ENCODE measurements at places on chromosomes 2 and 18.

GRCh38 chr2:48088994-48089393, 182.7 kb upstream of the FBXO11 start:
- no peaks in the 10 kb centered on the region for H3K27me3 ChIP-seq
- no peaks in the 10 kb centered on the region for H3K36me3 ChIP-seq
- H3K4me3 ChIP-seq = no peak overlapping the region
- no peak overlapping the region for H3K27ac ChIP-seq

GRCh38 chr2:229164545-229165249, 106.4 kb downstream of the PID1 start:
- H3K4me3 ChIP-seq = no peak overlapping the region
- no peak for DNase-seq
- H3K36me3 ChIP-seq = no peaks in the 10 kb centered on the region
- H3K4me1 ChIP-seq = no peaks in the 10 kb centered on the region
- no peak overlapping the region for H3K27ac ChIP-seq
- no peaks in the 10 kb centered on the region for H3K27me3 ChIP-seq

- H3K27ac ChIP-seq = peak within 1 kb of the TSS; percentile 98
- DNase-seq = peak; percentile 92
- peak within 1 kb of the TSS; percentile 93 for H3K4me3 ChIP-seq
- peaks cover 34% of the 10 kb centered on the region for H3K4me1 ChIP-seq
- peaks cover 14% of the 10 kb centered on the region for H3K36me3 ChIP-seq
Observed at GRCh38 chr18:50878345-50879301, at the start of gene ME2. Gene ME2 (plus strand): TSS chr18:50879118. CDS start chr18:50895821, 16,703 bp downstream.

DNA sequence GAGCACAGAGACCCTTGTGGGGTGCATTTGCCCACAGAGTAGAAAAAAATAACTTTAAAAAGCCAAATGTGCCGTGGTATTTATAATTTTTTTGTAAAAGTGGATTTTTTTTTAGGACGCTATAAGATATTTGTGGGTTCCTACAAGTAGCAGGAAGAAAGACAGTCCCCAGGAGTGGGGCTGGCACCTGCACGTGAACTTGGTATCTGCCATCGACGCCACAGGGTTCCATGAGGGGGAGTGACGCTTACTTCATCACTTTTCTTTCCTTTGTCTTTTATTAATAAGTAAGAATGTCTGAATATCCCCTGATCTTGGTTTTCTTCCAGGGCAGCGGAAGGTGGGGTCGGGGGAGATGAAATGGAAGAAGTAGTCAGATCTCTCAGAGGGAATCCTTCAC, 207.0 kb downstream of the TWIST2 start:
- no peak for DNase-seq
- no peak overlapping the region for H3K4me3 ChIP-seq
- H3K4me1 ChIP-seq = no peaks in the 10 kb centered on the region
- H3K27me3 ChIP-seq = no peaks in the 10 kb centered on the region
- no peak overlapping the region for H3K27ac ChIP-seq
- peaks cover 4% of the 10 kb centered on the region for H3K36me3 ChIP-seq

- peak overlapping the region; percentile 74 for H3K27ac ChIP-seq
- DNase-seq = no peak
- no peaks in the 10 kb centered on the region for H3K27me3 ChIP-seq
- H3K4me3 ChIP-seq = no peak overlapping the region
Observed at GRCh38 chr18:3256693-3257626, 5.0 kb upstream of the MYL12B start.

DNA sequence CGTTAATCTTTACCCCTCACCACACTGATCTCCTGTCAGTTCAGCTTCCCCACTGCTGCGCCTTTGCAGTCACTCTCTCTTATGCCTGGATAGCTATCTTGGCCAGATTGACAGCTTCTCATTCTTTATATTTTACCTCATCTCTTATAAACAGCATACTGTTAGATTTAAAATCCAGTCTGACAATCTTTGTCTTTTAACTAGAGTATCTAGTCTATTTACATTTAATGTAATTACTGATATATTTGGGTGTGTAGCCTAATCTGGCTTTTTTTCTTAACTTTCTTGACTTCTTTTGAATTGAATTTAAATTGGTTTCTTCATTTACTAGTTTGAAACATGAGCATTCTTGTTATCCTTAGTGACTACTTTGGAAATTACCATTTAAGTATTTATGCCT, 225.1 kb downstream of the PRKCE start:
- no peak overlapping the region for H3K4me3 ChIP-seq
- no peaks in the 10 kb centered on the region for H3K27me3 ChIP-seq
- H3K27ac ChIP-seq = no peak overlapping the region
- no peaks in the 10 kb centered on the region for H3K4me1 ChIP-seq
- peaks cover 19% of the 10 kb centered on the region for H3K36me3 ChIP-seq

DNA sequence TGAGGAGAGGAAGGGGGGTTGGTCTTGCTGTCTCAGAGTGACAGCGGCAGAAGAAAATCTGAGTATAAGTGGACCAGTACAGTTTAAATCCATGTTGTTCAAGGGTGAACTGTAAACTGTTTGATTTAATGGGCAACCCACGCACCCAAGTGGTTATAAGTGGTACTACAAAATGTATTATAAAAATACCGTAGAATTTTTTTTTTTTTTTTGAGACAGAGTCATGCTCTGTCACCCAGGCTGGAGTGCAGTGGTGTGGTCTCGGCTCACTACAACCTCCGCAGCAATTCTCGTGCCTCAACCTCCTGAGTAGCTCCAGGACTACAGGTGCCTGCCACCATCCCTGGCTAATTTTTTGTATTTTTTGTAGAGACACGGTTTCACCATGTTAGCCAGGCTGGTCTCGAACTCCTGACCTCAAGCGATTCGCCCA, 2.1 kb upstream of the CHCHD5 start:
- DNase-seq = peak; percentile 21
- no peaks in the 10 kb centered on the region for H3K27me3 ChIP-seq
- peaks cover 45% of the 10 kb centered on the region for H3K4me1 ChIP-seq

- H3K27ac ChIP-seq = no peak overlapping the region
- no peak for DNase-seq
- no peaks in the 10 kb centered on the region for H3K27me3 ChIP-seq
- H3K4me1 ChIP-seq = no peaks in the 10 kb centered on the region
- no peak overlapping the region for H3K4me3 ChIP-seq
Observed at GRCh38 chr18:8455661-8456614, 153.3 kb upstream of the RAB12 start.

- DNase-seq = no peak
- H3K36me3 ChIP-seq = peaks cover 1% of the 10 kb centered on the region
- no peak overlapping the region for H3K4me3 ChIP-seq
- H3K27ac ChIP-seq = no peak overlapping the region
- H3K27me3 ChIP-seq = no peaks in the 10 kb centered on the region
- H3K4me1 ChIP-seq = peaks cover 23% of the 10 kb centered on the region
Observed at GRCh38 chr2:168622559-168622958, 166.5 kb downstream of the CERS6 start.

DNA sequence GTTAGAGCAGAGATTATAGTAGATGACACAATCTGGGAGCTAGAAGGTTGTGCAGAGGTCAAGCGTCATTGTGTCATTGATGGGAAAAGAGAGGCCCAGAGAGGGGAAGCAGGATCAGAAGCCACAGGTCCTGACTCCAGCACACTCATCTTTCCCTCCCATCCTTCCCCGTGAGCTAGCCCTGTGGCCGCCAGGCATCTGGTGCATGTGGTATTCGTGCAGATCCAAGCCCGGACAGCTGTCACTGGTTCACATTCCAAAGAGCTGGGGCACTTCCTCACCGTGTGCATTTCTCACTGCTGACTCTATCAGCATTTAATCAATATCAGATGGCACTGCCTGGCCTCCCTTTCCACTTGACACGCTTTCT, 94.1 kb upstream of the THOC1 start:
- H3K27me3 ChIP-seq = no peaks in the 10 kb centered on the region
- no peaks in the 10 kb centered on the region for H3K36me3 ChIP-seq
- DNase-seq = no peak
- no peak overlapping the region for H3K27ac ChIP-seq

- no peaks in the 10 kb centered on the region for H3K27me3 ChIP-seq
- no peak overlapping the region for H3K27ac ChIP-seq
- peaks cover 17% of the 10 kb centered on the region for H3K4me1 ChIP-seq
Observed at GRCh38 chr18:55265984-55266383, 306.7 kb upstream of the CCDC68 start.

DNA sequence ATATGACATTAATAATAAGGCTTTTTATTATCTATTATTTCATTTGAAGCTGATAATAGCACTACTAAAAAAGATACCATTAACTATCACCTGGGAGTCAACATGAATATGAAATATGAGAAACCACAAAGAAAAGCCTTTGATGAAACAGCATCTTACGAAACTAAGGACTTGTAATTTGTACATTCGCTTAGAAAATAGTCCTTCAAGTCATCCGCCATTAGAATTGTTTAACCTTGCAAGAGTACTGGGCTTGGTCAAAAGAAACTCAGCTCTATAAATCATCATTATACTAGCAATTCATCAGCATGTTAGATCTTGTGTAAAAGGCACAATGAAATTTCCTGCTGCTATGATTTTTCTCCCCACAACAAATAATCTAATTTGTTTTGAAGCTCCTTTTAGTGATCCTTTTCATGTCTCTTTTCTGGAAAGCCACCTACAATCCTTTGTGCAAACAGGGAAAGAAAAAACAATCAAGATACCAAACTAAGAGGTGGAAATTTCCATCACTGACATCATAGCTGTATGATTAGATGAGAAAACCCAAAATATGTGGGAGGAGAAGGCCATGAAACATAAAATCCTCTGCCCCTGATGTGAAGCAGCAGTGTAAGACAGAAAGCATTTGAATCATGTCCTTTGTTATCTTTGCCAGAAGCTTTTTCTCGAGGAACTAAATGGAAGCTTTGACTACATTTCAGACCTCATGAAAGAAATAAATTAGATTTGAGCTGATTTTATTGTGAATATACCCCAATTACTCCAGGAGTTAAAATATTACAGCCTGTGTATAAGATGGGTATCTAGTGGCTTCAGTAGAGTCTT, 31.2 kb downstream of the SCN9A start:
- no peaks in the 10 kb centered on the region for H3K4me1 ChIP-seq
- H3K4me3 ChIP-seq = no peak overlapping the region
- no peaks in the 10 kb centered on the region for H3K27me3 ChIP-seq
- no peak overlapping the region for H3K27ac ChIP-seq
- DNase-seq = no peak
- no peaks in the 10 kb centered on the region for H3K36me3 ChIP-seq

- H3K4me1 ChIP-seq = no peaks in the 10 kb centered on the region
- no peaks in the 10 kb centered on the region for H3K36me3 ChIP-seq
- no peak for DNase-seq
Observed at GRCh38 chr2:100425573-100426383, 8.3 kb upstream of the CHST10 start.

DNA sequence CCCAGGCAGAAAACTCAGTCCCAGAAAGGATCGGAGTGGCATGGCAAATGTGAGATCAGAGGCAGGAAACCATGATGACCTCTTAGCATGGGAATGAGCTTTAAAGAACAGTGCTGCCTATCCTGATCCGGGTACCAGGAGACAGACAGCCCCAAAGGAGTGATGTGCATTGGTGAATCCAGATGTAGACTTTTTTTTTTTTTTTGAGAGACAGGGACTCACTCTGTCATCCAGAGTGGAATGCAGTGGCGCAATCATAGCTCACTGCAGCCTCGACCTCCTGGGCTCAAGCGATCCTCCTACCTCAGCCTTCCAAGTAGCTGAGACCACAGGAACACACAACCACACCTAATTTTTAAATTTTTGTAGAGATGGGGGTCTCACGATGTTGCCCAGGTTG, 122.7 kb downstream of the VAPA start:
- no peak overlapping the region for H3K27ac ChIP-seq
- peaks cover 2% of the 10 kb centered on the region for H3K27me3 ChIP-seq
- no peaks in the 10 kb centered on the region for H3K36me3 ChIP-seq
- peaks cover 6% of the 10 kb centered on the region for H3K4me1 ChIP-seq

DNA sequence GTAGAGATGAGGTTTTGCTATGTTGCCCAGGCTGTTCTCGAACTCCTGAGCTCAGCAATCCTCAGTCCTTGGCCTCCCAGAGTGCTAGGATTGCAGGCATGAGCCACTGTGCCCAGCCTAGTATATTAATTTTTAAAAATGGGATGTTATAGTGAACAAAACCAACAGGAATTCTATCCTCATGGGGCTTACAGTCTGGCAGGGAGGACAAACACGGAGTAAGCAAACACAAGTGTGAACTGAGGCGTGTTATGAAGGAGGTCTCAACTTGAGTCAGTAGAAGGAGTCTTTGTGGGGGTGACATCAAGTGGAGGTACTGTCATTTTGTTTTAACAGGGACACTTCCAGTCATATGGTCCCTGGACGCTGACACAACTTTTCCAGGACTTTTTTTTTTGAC, 33.1 kb downstream of the EMILIN2 start:
- H3K4me1 ChIP-seq = peaks cover 24% of the 10 kb centered on the region
- no peak for DNase-seq
- no peak overlapping the region for H3K4me3 ChIP-seq
- peaks cover 2% of the 10 kb centered on the region for H3K27me3 ChIP-seq

GRCh38 chr2:62801814-62802523, 96.5 kb downstream of the EHBP1 start:
- peaks cover 18% of the 10 kb centered on the region for H3K4me1 ChIP-seq
- peak overlapping the region; percentile 4 for H3K4me3 ChIP-seq
- H3K27me3 ChIP-seq = no peaks in the 10 kb centered on the region
- no peak overlapping the region for H3K27ac ChIP-seq
- H3K36me3 ChIP-seq = peaks cover 14% of the 10 kb centered on the region

DNA sequence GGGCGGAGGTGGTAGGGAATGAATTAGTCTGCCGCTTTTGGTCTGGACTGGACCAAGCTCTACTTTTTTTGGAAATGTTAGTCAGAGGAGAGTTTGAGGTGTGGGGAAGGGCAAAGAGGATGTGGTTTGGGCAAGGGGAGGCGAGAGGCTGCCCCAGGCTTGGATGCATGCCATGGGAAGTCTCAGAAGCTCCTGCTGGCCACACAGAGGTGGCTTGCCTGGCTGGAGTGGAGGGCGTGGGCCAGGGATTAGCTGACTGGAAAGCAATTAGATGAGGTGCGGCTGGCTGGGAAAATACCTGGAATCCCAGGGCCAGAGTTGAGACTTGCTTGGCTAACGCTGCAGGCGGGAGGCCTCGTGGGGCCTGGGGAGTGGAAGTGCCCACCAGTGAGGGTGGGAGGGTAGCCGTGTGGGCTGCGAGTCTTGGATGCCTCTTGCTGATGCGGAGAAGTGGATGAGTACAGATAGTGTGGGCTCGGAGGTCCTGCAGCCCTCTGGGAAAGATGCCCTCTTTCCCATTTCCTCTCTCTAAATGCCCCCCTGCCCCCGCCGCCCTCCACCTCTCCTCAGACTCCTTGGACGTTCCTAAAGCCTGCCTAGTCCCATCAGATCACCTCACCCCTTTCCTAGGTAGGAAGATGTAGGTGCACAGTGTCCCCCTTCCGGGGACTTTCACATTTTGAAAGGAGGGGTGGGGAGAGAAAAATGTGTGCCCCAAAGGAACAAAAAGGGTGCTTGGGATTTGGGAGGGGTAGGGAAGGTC, 117.6 kb downstream of the SMAD7 start:
- peaks cover 84% of the 10 kb centered on the region for H3K4me1 ChIP-seq
- DNase-seq = peak; percentile 50
- H3K36me3 ChIP-seq = peaks cover 2% of the 10 kb centered on the region
- peak overlapping the region; percentile 81 for H3K4me3 ChIP-seq
- no peaks in the 10 kb centered on the region for H3K27me3 ChIP-seq

GRCh38 chr18:60147323-60147722, 225.3 kb downstream of the MC4R start:
- DNase-seq = no peak
- H3K4me1 ChIP-seq = no peaks in the 10 kb centered on the region
- no peaks in the 10 kb centered on the region for H3K27me3 ChIP-seq
- no peaks in the 10 kb centered on the region for H3K36me3 ChIP-seq
- H3K27ac ChIP-seq = no peak overlapping the region

GRCh38 chr2:113180131-113180946, 6.6 kb downstream of the PSD4 start:
- H3K36me3 ChIP-seq = peaks cover 61% of the 10 kb centered on the region
- DNase-seq = peak; percentile 36
- peaks cover 88% of the 10 kb centered on the region for H3K4me1 ChIP-seq
- peak overlapping the region; percentile 91 for H3K27ac ChIP-seq

Data from activated naive CD8-positive, alpha-beta T cell treated with anti-CD3 and anti-CD28 coated beads, Interleukin-2, amount 50 U/mL, for 24 hours (primary cell).